Aortic smooth muscle cell (primary cell): ENCODE measurements at places on chromosomes 5 and 9. TPM values are rescaled to one million over a fixed set of nuclear protein-coding genes. Genes with fewer than 3 reads are reported as not detected.

Gene PCDHB15
- total RNA-seq: 0.53 and 0.56 TPM in 2 replicates

Gene LVRN
- total RNA-seq: under 0.01 and 0.19 TPM in 2 replicates

Gene RNF38
- total RNA-seq: 5.2 and 7.0 TPM in 2 replicates

Gene SCGB3A2
- not detected in 2 replicates for total RNA-seq

Gene ADAMTS2
- total RNA-seq: 36.5 and 52.8 TPM in 2 replicates

Gene OGN
- total RNA-seq: 2.0 and 16.8 TPM in 2 replicates

Gene SLC34A3
- 0.06 and 0.13 TPM in 2 replicates for total RNA-seq

Gene GRXCR2
- not detected in 2 replicates for total RNA-seq

Gene PCDHB11
- total RNA-seq: 0.44 and 0.53 TPM in 2 replicates

Gene FCN1
- total RNA-seq: not detected in 2 replicates

Gene DPM2
- 9.6 and 11.1 TPM in 2 replicates for total RNA-seq

Gene TMEM252
- not detected in 2 replicates for total RNA-seq

Gene SIGMAR1
- total RNA-seq: 40.0 and 56.3 TPM in 2 replicates

Gene PCDHGA4
- total RNA-seq: 4.0 and 7.5 TPM in 2 replicates

Gene TMOD1
- total RNA-seq: 0.79 and 1.9 TPM in 2 replicates

Gene OBP2B
- total RNA-seq: not detected in 2 replicates

Gene SLC36A3
- not detected in 2 replicates for total RNA-seq
